ENCODE measurements at places on chromosomes 7 and 10.

- no peak for DNase-seq
Observed at GRCh38 chr10:33800545-33800944, 466.1 kb upstream of the NRP1 start.

- no peak for DNase-seq
Observed at GRCh38 chr10:5563321-5563961, 38.7 kb downstream of the CALML3 start.

GRCh38 chr7:6614953-6615722 lies at the start of gene ZNF853:
Gene ZNF853, plus strand, starts transcription at chr7:6615610. Its CDS starts 565 bp downstream, at chr7:6616175.
- no peak for DNase-seq

DNA sequence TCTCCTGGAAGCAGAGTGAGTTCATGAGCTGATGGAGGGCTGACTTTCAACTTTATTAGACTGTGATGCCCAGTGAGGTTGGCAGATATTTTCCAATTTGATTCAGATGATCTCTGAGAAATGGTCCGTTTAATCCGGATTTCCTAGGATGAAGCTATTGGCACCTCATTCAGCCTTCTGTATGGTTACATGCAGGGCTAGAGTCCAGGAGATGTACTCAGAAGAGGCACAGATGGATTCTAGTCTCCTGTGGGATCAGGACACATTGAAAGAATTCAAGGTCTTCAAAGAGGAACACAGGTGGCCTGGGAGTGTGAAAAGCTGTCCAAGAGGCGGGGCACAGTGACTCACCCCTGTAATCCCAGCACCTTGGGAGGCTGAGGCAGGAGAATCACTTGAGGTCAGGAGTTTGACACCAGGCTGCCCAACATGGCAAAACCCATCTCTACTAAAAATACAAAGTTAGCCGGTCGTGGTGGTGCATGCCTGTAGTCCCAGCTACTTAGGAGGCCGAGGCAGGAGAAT lies 23.0 kb upstream of the RHEB start:
- DNase-seq: no peak

- no peak for DNase-seq
Observed at GRCh38 chr10:63977329-63977923, 456.2 kb downstream of the REEP3 start.

Data from caudate nucleus (tissue), 63 donors.